ENCODE measurements at places on chromosomes 13 and 19.
A peak's percentile ranks its signal among the peaks of the same experiment; 100 is the strongest.

DNA sequence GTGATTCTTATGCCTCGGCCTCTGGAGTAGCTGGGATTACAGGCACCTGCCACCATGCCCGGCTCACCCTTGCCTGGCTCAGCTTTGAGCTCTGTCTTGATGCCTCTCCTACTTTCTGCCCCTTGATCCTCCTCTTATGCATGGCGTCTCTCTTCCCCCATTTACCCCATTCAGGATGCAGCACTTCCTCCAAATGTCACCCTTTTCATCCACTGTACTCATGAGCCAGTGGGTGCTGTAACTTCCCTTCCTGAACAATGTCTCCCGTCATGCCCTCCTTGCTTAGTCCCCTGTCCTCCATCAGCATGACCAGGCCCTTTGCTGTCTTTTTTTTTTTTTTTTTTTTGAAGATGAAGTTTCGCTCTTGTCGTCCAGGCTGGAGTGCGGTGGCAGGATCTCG is 3.4 kb upstream of the SIGLEC9 start:
- no peak for DNase-seq

GRCh38 chr19:47663911-47664771 is 49.1 kb upstream of the EHD2 start:
- DNase-seq: no peak

DNA sequence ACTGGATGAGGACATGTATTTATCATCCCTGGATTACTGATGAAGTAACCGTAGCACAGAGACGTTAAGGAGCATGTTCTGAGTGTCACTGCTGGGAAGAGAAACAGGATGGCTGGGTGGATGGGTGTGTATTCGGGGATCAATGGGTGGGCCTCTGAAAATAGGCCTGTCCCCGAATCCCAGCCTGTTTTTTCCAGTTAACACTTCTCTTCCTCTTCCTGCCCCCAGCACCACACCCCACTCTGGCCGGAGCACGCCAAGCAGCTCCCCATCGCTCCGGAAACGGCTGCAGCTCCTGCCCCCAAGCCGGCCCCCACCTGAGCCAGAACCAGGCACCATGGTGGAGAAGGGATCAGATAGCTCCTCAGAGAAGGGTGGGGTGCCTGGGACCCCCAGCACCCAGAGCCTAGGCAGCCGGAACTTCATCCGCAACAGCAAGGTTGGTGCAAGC is 8.8 kb downstream of the GRAMD1A start:
- DNase-seq: no peak

- DNase-seq: peak; percentile 34
Measured at GRCh38 chr19:14434543-14435319, 1.6 kb downstream of the PKN1 start.

DNA sequence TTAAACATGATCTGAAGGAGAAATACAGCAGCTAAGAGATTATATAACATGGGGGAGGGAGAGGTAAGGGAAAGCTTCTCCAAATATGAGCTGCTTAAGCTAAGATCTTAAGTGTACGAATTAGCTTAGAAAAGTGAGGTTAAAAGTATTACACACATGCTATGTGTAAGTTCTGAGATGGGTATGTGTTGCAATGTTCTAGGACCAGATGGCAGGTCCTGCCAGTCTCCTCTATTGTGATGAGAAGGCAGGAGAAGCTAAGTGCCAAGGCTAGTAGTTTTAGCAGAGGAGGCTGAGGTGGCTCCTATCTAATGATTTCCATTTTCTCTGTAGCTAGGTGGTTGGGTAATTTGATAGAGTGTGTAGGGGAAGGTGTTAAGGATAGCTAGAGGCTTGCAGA is 57.6 kb downstream of the MICU2 start:
- DNase-seq: peak; percentile 36

DNA sequence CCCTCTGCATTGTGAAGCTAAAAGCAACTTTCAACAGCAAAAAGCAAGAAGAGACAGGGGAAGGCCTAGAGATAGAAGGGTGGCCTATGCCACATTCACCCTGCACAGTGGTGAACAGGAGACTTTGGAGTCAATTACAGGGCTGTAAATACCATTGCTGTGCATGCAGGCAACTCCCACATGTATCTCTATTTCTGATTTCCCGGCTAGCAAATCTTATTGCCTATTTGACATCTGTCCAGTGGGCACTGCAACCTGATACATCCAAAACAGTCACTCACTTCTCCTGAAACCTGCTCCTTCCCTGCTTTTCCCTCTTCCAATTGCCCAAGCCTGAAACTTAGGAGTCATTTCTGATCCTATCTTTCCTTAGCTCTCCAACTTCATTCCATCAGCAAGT is 13.4 kb downstream of the RUBCNL start:
- DNase-seq: no peak

DNA sequence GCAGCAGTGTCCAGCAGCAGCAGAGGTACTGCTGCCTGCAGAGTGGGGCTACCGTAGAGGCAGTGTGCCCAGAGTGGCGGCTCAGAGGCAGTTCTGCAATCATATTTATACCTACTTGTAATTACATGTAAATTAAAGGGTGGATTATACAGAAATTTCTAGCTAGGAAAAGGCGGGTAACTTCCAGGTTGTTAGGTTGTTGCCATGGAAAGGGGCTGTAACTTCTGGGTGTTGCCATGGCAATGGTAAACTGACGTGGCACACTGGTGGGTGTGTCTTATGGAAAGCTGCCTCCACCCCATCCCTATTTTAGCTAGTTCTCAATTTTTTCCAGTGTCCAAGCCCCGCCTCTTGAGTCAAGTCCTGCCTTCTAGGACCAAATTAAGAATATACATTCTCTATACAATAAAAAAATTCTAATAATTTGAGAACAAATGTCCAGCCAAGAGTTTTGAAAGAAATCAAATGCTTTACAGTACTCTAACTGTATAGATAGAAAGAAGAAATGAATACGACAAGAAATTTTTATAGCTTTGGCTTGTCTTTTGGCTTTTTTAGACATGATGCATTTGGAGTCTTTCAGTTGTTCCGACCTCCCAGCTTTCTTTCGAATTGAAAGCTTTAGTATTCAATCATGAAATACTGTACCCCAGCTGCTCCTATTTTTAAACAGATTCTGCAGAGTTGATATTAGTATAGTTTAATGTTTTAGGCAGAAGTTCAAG is 816.6 kb downstream of the DIAPH3 start:
- DNase-seq: no peak

GRCh38 chr19:50269653-50270052 is 59.5 kb downstream of the KCNC3 start:
- no peak for DNase-seq

GRCh38 chr13:101846701-101847100 is 394.2 kb downstream of the ITGBL1 start:
- DNase-seq: no peak

GRCh38 chr19:18507727-18508440 is 14.0 kb downstream of the ELL start:
- no peak for DNase-seq

DNA sequence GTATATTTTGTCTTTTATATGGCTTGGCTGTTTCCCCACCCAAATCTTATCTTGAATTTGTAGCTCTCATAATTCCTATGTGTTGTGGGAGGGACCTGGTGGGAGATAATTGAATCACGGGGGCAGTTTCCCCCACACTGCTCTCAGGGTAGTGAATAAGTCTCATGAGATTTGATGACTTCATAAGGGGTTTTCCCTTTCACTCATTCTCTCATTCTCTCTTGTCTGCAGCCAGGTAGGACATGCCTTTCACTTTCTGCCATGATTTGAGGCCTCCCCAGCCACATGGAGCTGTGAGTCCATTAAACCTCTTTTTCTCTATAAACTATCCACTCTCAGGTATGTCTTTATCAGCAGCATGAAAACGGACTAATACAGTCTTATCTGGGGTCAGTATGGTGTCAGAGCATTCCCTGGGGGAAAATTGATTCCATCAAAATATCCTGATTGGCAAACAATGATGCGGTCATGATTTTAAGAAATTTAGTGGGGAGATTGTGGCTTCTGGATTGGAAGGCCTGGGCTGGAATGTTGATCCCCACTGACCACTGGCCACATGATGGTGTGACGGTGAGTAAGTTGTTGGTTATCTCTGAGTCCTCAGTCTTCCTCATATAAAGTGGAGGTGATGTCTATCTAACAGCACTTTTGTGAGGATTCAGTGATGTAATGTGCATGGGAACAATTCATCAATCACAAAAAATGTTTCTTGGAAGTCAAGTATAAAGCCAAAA is 27.5 kb upstream of the ANKRD10 start:
- DNase-seq: no peak

- no peak for DNase-seq
Measured at GRCh38 chr13:96806746-96807145, 187.5 kb downstream of the OXGR1 start.

GRCh38 chr13:21075379-21076249 is 14.2 kb upstream of the LATS2 start:
- DNase-seq: no peak

GRCh38 chr19:29681422-29682235 is 16.4 kb downstream of the PLEKHF1 start:
- no peak for DNase-seq

- no peak for DNase-seq
Measured at GRCh38 chr13:33541456-33541855, 255.9 kb upstream of the STARD13 start.

- no peak for DNase-seq
Measured at GRCh38 chr13:106612688-106613087, 44.8 kb upstream of the ARGLU1 start.

DNA sequence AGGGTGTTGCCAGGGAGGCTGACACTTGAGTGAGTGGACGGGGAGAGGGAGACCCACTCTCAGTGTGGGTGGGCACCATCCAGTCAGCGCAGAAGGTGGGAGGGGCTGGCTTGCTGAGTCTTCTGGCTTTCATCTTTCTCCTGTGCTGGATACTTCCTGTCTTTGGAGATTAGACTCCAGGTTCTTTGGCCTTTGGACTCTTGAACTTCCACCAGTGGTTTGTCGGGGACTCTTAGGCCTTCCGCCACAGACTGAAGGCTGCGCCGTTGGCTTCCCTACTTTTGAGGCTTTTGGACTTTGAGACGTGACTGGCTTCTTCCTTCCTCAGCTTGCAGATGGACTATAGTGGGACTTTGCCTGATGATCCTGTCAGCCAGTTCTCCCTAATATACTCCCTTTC is 4.3 kb upstream of the LENG8 start:
- DNase-seq: no peak

DNA sequence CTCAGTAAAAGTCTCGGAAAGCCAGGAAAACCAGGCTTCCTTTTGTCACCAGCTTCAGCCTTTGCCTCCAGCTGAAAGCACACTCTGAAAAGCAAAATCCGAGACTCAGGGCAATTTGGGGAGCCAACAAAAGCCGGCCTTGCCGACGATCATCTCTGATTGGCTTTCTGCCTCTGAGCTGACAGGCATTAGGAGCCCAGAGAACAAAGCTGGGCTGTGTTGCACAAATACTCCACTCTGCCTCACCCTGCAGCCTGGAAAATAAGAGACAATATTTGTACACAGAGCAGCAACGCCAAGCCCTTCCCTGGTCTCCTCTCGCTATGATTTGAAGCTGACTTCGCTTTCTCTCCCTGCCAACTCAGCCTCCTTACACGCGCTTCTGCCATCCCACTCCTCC is 46.9 kb downstream of the CACNA1A start:
- DNase-seq: no peak

DNA sequence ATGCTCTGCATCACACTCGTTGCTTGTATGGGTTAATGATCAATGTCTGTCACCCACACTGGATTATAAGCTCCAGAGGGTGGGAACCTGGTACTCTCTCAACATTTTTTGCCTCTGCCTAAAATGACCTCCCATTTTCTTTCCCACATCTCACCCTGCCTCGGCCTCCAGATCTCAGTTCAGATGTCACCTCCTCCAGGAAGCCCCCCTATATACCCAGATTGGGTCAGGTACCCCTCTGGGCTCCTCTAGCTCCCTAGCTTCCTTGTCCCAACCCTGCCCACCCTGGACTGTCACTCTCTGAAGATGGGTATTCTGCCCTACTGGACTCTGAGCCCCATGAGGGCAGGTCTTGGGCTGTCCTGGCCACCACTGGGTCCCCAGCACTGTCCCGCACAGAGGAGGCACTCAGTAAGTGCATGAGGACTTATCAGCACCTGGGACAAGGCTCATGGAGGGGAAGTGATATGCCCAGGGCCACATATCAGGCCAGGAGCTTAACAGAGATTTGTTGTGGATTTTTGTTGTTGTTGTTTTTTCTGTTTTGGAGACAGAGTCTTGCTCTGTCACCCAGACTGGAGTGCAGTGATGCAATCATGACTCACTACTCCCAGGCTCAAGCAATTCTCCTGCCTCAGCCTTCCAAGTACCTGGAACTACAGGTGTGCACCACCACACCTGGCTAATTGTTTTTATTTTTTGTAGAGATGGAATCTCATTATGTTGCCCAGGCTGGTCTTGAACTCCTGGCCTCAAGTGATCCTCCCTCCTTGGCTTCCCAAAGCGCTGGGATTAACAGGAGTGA is 23.8 kb downstream of the PRKD2 start:
- no peak for DNase-seq

DNA sequence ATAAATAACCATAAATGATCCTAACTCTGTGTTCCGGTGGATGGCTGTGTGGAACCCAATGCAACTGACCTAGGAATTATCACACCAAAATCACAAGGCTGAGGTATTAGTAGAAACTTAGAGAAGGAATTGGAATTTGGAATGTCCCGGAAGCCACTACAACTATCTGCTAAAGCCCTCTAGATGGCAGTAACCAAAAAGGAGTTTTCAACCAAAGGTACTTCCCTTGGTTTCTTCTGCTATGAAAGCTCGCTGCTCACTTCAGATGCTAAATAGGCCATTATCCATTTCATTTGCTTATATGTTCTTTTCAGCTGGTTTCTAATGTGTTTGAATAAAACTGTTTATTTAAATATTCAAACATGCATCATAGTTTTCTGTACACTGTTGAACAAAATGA is 1589.1 kb upstream of the SPRY2 start:
- DNase-seq: peak; percentile 24

DNA sequence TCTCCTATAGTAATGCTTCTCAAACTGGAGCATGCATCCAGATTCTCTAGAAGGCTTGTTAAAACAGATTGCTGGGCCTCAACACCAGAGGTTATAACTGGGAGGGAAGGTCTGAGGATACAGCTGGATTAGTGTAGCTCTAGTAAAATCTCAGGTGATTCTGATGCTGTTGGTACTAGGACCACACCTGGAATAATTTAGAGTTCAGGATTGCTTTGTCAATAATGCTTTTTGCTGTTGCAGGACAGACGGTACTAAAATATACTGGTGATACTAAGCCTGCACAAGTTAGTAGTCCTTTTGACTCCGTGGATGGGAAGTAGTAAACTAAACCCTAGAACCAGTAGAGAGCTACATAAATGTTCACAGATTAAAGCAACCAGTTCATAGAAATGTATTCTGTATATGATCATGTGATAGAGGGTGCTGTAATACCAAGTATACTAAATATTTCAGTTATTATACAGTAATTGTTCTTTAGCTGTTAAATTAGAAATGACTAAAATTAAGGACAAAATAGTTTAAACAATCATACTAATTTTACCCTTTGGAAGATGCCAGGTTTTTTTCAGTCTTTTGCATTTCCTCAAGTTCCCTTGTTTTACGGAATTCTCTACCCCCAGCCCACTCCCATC is 258.2 kb upstream of the STARD13 start:
- no peak for DNase-seq
